ENCODE measurements at places on chromosomes 13 and 19.

DNA sequence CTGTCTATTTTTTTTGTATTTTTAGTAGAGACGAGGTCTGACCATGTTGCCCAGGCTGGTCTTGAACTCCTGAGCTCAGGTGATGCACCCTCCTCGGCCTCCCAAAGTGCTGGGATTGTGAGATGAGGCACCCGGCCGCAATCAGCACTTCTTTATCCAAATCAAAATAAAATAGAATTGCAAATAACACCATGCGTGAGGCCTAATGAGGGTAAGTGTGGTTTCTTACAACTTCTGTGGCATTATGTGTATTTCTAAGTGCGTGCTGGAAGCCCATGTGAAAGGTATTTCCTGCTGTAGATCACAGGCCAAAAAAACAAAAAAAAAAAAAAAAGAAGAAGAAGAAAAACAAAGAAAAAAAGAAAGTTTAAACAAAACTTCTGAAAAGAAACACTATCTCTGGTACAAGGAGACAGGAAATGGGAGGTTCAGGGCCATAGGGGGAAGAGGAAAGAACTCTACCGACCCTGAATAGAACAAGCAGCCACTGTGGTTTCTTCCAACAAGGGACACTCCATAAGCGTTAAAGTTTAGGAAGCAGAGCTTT lies 3.0 kb upstream of the GRAMD1A start:
- peak; percentile 23 for DNase-seq

DNA sequence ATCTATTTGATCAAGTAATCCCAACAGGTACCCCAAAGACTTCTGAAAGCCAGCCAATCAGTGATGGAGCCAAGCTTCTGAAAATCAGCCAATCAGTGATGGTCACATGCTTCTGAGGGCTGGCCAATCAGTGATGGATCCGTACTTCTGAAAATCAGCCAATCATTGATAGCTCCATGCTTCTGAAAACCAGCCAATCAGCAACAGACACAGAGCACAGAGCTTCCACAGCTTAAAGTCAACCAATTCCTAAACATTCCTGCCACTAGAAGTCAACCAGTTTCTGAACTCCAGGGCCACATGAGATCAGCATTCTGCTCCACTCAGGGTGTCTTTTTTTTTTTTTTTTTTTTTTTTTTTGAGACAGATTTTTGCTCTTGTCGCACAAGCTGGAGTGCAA lies 8.2 kb upstream of the HSD17B14 start:
- DNase-seq = peak; percentile 33

GRCh38 chr19:38152461-38153379 lies 71.3 kb downstream of the DPF1 start:
- no peak for DNase-seq

DNA sequence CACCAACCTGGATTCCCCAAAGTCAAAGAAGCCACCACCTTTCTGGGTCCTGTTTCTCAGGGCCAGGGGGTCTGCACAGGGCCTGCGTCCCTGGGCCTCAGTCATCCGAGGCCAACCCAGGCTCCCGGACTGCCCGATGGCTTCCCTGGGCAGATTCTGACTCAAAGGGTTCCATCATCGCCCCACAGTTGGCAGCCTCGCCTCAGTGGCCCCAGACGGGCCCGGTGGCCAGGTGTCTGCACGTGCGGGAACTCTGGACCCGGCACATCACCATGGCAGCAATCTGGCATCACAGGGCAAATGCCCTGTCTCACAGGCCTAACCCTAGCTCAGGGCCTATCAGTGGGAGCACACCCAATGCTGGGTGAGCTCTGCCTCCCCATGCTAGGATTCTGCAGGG lies 2.9 kb downstream of the IGFL1 start:
- DNase-seq = no peak

DNA sequence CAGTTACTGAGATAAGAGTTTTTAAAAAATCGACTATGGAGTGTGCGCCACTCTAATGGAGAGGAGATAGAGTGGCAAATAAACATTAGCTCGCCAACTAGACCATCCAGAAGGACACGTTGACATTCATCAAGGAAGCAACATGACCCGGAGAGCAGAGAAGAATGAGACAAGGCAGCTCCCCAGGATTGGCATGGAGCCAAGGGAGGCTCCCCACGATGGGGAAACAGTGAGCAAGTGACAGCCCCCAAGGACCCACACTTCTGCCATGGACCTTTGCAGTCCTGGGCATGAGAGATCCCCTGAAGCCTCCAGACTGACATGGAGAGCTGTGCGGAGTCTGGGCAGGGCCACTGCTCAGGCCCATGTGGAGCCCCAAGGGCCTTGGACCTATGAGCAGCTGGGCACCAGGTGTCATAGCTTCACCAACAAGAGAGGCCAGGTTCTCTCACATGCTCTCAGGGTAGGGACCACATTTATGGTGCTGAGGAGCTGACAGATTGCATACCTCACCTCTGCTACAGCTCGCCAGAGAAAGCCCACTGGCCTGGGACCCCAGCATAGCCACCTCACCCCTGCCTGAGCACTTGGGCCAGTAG lies 6.7 kb downstream of the SIGLEC6 start:
- DNase-seq = no peak

DNA sequence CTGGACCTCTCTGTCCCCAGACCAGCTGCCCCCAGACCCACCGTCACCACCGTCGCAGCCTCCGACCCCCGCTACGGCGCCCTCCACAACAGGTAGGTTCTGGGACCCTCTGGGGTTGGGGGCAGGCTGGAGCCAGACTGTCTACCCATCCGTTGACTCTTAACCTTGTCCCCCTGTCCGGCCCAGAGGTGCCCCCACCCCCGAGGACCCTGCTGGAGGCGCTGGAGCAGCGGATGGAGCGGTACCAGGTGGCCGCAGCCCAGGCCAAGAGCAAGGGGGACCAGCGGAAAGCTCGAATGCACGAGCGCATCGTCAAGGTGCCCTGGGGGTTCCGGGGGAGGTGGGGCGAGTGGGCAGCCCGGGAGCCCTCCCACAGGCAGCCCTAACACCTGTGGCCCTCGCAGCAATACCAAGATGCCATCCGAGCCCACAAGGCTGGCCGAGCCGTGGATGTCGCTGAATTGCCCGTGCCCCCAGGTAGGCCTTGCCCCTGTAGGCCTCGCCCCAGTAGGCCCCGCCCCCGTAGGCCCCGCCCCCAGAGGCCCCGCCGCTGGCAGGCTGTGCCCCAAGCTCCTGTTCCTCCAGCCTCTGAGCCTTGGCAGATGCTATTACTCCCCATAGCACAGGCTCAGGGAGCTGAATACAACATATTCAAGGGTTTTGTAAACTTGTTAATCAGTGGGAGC lies 12.9 kb downstream of the CC2D1A start:
- DNase-seq = no peak

DNA sequence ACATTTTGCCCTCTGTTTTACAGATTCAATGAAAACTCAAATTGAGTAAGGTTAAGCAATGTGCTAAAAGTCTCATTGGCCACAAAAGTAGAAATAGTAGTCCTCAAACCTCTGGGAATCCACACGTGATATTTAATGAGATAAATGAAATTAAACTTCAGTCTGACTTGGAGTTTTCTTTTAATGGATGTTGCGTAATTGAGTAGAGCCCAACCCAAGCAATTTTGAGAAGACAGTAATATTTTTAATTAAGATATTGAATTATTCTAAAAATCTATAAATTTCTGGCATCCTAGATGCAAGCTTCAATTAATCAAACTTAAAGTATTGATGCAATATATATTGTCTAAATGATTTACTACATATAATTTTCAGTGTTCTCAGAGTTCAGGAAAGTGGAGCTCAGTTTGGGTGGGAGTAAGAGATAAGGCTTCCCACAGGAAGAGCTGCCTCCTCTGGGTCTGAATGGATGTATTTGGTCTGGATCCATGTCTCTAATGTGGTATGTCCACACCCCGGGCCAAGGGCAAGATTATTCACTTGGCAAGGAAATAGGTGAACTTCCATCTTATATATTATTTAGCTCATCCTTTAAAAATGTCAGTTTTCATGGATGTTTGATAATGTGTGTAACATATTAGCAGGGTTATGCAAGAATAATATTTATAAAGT lies 6.9 kb downstream of the MBNL2 start:
- DNase-seq = no peak
